BE2C (cell line): ENCODE measurements at places on chromosomes 1 and 21.

DNA sequence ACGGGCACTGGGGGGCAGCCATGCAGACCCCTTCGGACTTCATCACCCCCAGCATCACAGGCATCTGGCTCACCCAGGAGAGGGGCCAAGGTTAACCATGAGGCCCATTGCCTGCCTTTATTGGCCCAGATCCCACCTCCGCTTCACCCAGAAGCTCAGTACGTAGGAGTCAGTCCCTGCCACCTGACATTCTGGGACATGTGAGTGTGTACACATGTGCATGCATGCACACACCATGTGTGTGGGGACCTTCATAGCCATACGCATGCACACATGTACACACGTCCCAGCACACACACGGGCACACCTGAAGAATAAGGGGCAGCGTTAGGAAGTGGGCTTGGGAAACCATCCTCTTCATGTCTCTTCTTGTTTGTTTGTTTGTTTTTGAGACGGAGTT is 24.1 kb upstream of the TRAPPC10 start:
- no peak for DNase-seq

DNA sequence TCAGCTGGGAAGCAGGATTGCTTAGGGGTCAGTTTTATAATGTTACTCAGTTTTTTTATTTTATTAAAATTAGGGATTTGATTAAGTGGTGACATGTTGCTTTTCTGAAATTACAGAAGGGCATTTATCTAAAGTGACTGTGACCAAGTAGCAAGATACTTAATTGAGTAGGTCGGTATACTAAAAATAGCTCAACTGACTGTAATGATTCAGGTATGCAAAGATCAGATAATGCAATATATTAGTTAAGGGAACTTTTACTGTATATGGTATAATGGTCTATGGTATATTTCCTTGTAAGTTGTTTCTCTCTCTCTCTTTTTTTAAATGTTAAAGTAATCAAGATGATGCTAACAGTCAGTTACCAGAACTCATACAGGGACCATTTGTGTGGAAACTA is 26.2 kb downstream of the RLF start:
- DNase-seq = no peak

- no peak for DNase-seq
Observed at GRCh38 chr1:70542856-70543255, 131.8 kb downstream of the CTH start.

GRCh38 chr1:98253145-98253544 is 332.3 kb upstream of the DPYD start:
- no peak for DNase-seq

DNA sequence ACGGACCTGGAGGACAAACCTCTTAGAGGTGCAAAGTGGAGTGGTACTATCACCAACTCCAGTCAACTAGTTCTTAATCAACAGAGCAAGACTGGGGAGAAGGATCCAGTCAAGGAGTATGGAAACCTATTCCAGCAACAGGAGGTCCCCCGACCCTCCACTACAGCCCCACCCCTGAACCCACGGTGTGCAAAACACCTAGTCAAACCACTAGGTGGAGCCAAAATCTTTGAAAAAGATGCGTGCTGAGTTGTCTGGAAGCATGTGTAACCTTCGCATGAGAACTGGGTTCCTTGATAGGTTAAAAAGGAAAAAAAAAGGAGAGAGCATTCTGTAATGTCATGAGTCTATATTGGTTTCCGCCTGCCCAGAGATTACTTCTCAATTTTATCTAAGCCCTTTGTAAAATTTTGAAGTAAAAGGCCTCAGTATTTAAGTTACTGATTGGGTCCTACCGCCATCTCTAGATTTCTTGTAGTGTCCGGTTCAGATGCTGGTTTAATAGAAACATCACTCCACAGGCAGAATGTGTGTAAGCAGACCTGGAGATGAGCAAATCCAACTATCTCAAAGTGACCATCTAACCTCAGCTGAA is 81.9 kb upstream of the HAO2 start:
- DNase-seq = peak; percentile 23

DNA sequence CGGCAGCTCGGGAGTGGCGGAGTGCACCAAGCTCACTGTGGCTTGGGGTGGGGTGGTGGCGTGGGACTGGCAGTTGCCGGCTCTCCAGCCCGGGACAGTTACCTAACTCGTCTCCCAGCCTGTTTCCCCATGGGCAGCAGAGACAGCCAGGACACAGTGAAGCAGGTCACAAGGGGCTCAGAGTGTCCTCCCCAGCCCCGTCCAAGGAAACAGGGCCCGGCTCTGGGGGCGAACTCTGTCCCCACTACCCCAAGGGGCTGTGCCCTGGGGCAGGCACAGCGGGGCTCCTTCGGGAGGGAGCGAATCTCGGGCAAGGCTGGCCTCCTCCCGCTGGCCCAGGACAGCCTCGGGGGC is 759 bp downstream of the GPR157 start:
- DNase-seq = no peak

DNA sequence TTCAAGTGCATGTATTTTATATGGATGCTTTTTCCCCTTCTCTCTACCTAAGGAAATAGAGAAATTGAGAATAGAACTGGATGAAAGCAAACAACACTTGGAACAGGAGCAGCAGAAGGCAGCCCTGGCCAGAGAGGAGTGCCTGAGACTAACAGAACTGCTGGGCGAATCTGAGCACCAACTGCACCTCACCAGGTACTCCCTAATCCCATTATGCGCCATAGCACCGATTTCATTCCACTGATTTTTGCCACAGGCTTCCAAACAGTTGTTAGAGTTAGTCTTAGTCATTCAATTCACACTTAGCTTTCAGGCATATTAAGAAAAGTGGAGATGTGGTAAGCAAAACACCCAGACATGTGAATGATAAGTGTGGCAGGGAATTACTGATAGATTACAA is 122.8 kb downstream of the SDCCAG8 start:
- no peak for DNase-seq

- no peak for DNase-seq
Observed at GRCh38 chr21:28200726-28201125, 792.0 kb downstream of the LTN1 start.

DNA sequence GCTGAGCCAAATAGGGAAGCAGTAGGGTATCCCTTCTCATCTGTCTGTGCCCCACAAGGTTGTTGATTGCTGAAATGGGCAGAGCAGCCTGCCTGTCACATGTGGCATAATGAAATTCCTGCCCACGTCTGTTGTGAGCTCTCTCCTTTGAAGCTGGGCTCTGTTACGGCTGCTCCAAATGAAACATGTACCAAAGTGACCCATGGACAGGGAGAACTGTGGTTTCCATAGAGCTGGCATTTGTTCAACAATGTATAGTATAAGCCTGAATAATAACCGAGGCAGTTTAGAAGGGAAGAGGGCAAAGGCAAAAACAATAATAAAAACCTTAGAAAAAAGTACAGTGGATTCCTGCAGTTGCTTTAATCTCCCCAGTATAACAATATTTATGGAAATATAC is 149.7 kb downstream of the LYPLAL1 start:
- DNase-seq = no peak

- no peak for DNase-seq
Observed at GRCh38 chr1:224383218-224383617, 26.5 kb downstream of the CNIH4 start.

DNA sequence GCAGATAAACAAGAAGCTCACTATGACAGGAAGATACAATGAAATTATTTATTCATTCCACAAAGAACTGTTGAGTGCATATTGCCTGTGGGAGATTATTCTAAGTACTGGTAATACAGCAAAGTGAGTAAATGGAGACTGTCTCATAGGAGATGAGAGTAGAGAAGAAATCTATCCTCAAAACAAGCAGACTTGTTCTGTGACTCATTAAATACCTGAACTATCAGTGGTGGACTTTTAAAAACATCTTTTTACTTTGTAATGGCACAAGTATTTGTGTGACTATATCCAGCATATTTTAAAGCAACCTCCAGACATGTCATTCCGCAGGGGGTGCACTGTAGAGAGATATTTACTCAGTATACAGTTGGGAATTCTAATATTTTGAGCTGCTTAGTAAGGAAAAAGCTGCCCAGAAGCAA is 259.2 kb downstream of the FMN2 start:
- DNase-seq = no peak

DNA sequence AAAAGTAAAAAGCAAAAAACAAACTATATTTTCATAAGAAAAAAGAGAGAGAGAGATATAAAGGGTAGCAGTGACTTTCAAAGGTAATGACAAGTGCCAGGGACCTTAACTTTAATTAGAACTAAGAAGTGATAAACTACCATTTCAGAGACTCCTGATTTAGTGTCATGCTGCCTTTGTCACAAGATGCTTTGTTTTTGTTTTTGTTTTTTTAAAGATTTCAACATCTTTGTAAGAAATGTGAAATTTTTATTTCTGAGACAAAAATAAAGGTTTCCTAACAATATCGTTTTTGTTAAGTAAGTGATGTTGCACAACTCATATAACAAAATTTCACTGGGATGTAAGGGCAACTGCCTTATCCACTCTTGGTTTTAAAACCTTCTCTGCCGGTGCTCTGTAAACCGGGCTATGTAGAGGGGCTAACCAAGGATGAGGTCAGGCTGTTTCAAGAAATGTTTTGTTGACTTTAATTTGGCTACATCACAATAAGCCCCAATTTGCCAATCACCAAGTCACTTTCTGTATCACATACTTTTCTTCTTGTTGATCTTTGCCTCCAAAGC is 35.2 kb upstream of the SYT2 start:
- no peak for DNase-seq

DNA sequence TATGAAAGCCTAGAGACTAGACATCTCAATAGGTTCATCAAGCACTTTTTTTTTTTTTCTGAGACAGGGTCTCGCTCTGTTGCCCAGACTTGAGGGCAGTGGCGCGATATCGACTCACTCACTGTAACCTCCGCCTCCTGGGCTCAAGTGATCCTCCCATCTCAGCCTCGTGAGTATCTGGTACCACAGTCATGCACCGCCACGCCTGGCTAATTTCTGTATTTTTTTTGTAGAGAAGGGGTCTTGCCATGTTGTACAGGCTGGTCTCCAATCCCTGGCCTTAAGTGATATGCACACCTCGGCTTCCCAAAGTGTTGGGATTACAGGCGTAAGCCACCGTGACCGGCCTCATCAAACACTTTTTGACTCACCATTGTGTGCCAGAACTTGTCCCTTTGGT is 613 bp upstream of the GPATCH4 start:
- no peak for DNase-seq

DNA sequence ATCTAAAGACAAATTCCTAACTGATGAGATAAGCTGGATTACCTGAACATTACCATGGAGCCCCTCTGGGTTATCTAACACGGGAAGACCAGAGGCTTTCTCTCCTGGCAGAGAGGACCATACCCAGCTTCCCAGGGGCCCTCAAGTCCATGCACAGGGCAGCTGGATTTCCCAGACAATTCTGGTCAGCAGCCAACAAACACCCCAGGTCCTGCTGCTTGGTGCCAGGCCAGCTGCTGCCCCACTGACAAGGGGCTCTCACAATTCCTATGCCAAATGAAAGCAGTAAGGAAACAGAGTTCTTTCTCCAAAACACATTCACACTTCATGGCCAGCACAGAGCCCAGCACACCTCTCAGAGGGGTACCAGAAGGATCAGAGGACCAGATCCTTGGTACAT is 114.2 kb downstream of the HLCS start:
- no peak for DNase-seq

- DNase-seq = no peak
Observed at GRCh38 chr1:29971703-29972102, 735.4 kb downstream of the PTPRU start.

- no peak for DNase-seq
Observed at GRCh38 chr1:209411491-209411929, 172.0 kb upstream of the CAMK1G start.

- no peak for DNase-seq
Observed at GRCh38 chr21:35324372-35325220, 275.5 kb upstream of the RUNX1 start.

GRCh38 chr1:54813485-54814125 is 12.5 kb upstream of the TTC22 start:
- no peak for DNase-seq

- DNase-seq = no peak
Observed at GRCh38 chr1:1013922-1014648, 788 bp downstream of the ISG15 start.

GRCh38 chr1:66641891-66642473 is 108.0 kb downstream of the SGIP1 start:
- no peak for DNase-seq

GRCh38 chr1:21317035-21317689 is 26.9 kb upstream of the ECE1 start:
- peak; percentile 74 for DNase-seq

DNA sequence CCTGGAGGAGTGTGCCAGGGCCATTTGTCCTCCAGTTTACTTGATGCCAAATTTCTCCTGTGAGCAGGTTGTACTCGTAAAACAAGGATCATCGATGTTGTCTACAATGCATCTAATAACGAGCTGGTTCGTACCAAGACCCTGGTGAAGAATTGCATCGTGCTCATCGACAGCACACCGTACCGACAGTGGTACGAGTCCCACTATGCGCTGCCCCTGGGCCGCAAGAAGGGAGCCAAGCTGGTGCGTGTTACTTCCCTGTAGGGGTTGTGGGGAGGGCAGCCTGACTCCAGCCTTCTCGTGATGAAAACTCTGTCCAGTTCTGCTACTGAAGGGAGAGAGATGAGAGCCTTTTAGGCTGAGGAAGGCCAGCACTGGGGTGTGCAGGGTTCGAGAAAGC is 2.2 kb downstream of the RPS8 start:
- DNase-seq = no peak
